H9 (cell line): ENCODE measurements at places on chromosomes 3 and 15.

- DNase-seq: no peak
Measured at GRCh38 chr15:88652456-88653199, 13.8 kb downstream of the ISG20 start.

DNA sequence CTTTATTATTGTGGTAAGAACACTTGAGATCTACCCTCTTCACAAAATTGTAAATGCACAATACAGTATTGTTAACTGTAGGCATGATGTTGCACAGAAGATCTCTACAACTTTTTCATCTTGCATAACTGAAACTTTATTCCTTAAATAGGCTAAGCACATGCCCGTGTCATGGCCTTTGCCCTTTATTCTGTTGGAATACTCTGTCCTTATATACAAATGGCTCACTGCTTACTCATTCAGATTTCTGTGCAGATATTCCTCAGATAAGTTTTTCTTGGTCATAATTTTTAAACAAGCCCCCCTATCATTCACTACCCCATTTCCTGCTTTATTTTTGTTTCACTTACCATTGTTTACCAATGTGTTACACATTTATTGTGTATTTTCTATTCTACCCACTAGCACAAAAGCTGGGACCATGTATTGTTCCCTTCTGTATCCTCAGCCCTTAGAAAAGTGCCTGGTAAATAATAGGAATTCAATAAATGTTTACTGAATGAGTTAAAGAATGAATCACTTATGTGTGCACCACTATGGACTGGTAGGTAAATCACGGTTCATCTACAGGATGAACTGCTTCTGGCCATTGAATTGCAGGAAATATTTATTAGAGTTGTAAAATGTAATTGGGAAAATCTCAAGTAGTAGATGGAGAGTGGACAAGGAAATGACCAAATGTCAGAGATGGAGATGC, 151.0 kb downstream of the CPNE4 start:
- no peak for DNase-seq

- DNase-seq: peak; percentile 49
Measured at GRCh38 chr3:126524429-126524988, 554 bp downstream of the CHST13 start.

- peak; percentile 82 for DNase-seq
Measured at GRCh38 chr3:42572278-42572677, 9.5 kb downstream of the SEC22C start.

DNA sequence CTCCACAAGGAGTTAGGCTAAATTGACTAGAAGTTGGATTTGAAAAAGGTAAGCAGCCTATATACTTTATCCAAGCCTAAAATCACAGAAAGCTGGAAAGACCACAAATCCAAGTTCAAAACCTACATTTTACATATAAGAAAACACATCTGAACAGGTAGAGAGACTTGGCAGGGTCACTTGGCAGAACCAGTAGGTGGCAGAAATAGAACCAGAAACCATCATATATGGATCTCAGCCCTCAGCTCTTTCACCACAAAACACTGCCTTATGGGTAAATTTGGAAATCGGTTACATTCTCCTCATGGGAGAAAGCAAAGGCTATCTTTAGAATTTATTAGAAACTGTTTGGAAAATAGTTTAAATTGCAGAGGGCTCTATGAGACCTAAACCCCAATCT, 44.2 kb downstream of the MKRN2 start:
- DNase-seq: no peak

GRCh38 chr3:186821429-186822387, 15.4 kb upstream of the RFC4 start:
- no peak for DNase-seq

- DNase-seq: no peak
Measured at GRCh38 chr3:133289322-133289721, 110.5 kb upstream of the BFSP2 start.

DNA sequence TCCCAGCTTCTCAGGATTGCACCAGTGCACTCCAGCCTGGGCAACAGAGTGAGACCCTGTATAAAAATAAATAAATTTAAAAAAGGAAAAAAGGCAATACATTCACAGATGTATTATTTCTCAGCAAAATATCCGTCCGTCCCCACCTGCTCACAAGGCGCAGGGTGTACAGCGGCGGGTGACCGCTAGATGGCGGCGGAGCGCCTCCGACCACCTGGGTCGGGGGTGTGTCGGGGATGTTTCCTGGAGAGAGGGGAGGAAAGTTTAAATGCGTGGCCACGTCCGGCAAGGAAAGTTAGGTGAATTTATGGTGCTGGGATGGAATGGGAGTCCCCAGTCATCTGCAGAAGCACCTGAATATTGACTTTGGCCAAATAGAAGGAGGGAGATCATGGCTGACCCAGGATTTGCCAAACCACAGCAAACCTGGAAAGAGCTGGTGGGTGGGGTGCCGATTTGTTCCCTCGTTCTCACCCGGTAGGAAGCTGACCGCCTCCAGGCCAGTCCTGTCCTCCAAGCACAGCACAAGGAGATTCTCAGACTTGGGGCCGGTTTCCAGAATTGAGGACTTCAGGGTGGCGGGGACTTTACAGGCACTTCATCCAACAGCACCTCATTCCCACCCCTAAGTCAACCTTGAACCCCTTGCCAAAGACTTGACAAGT, 88.3 kb downstream of the TMEM266 start:
- peak; percentile 76 for DNase-seq

- no peak for DNase-seq
Measured at GRCh38 chr3:149120051-149120972, 9.1 kb upstream of the HPS3 start.

GRCh38 chr15:64847448-64847847, 5.7 kb downstream of the PLEKHO2 start:
- DNase-seq: peak; percentile 20

- no peak for DNase-seq
Measured at GRCh38 chr3:114052216-114052615, 4.1 kb downstream of the CCDC191 start.

GRCh38 chr3:40680685-40681657, 156.2 kb downstream of the ZNF621 start:
- DNase-seq: no peak

DNA sequence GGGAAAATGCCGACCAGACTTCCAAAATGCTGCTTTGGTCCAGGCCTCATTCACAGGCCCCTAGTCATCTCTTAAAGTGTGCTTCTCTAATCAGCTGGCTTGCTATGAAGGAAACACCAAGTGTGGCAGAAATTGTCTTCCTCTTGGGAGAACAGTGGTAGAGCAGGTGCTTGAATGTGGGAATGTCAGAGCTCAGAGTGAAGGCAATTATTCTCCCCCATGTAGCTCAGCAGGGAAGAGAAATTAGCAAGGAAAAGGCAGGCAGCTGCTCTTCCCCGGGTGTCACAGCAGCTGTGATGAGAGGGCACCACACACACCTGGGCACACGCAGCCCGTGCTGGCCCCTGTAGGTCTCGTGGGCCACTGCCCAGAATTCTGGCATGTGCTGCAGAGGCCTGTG, 358.5 kb downstream of the WDR72 start:
- DNase-seq: no peak

GRCh38 chr3:12187448-12188327, 29.0 kb upstream of the TIMP4 start:
- DNase-seq: no peak

DNA sequence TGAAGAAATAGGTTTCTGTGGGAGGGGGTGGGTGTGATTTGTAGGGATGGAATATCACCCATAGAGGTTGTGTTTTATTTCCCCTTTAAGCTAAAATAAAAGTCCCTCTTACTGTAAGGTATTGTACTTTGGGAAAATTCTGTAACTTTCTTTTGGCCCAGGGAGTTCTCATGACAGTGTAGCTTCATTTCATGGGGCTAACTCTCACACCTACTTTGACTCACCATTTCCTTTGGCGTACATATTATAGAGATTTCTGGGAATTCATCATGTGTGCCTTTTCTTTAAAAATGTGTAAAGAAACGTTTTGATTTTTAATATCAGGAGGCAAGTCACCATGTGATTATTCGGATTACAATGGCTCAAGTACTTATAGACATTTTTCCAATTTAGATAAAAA, 477.7 kb upstream of the CFAP20DC start:
- no peak for DNase-seq

- DNase-seq: no peak
Measured at GRCh38 chr3:77682162-77682561, 642.3 kb downstream of the ROBO2 start.
